ENCODE measurements at places on chromosomes 12 and 14. TPM values are rescaled to one million over a fixed set of nuclear protein-coding genes. Genes with fewer than 3 reads are reported as not detected.
A peak's percentile ranks its signal among the peaks of the same experiment; 100 is the strongest.

The CD4 gene
- 2.0 TPM for polyA plus RNA-seq

The PPHLN1 gene
- polyA plus RNA-seq = 103 TPM

The SIX4 gene
- 6.6 TPM for polyA plus RNA-seq

DNA sequence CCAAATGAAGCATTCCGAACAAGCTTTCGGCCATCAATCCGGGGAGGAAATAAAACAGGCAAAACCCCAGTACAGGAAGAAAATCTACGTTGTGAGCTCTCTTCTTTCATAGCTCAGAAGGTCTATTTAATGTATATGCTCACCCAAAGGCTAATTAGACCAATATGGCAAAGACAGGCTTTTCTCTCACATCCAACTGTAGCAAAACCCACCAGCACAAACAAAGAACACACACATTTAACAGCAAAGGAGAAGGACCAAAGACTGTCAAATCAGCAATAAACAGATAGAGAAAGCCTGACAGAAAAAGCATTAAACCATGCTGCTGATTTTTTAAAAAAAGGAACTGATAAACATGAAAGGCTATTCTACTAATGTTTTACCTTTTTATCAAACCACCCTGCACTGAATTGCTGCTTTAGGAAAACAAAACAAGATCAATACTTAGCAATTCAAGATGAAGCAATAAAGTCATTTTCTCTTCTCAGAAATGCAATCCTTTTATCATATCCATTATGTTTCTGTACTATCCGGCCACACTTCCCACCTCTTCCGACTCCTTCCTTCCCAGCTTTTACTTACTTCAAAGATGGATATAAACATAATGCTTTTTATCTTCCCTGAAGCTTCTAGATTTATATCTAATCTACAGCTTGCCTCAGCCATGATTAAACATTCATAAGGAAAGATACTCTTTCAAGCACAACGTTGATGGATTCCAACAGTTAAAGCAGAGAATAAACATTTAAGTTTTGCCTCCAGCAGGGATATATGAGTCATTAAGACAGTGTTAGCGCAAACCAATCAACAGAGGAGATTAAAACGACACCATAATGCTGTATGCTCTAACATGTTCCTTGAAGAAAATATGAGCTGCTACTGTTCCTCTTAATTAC, 74.6 kb upstream of the BBS10 start:
- no peak for DNase-seq

- no peak for DNase-seq
These were observed 112.7 kb upstream of the EGLN3 start for GRCh38 chr14:34063470-34064164.

- DNase-seq = no peak
These were observed 3.5 kb downstream of the SERPINA5 start for GRCh38 chr14:94584591-94585280.

DNA sequence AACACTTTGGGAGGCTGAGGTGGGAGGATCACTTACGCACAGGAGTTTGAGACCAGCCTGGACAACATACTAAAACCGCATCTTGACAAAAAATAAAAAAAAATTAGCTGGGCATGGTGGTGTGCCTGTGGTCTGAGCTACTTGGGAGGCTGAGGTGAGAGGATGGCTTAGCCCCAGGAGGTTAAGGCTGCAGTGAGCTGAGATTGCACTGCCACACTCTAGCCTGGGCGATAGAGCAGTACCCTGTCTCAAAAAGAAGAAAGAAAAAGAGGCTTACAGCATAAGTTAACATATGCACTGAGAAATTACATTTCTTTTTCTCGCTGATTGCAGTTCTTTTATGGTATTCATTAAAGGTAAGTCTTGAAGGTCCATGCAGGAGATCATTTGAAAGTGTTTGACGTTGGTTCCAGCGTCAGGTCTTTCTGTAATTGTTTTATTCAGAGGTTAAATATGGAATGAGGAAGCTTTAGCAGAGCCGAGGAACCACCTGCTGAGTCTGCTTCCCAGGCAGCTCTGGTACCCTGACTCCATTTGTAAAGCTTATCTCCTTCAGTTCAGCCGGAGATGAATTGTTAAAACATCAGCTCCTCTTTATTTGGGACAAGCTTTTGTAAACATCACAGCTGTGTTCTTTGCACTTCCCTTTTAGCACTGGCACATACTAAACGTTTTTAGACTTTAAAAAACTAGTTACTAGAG, 18.5 kb downstream of the SFSWAP start:
- peak; percentile 56 for DNase-seq

- DNase-seq = peak; percentile 52
These were observed 89.8 kb downstream of the CRADD start for GRCh38 chr12:93766796-93767523.

DNA sequence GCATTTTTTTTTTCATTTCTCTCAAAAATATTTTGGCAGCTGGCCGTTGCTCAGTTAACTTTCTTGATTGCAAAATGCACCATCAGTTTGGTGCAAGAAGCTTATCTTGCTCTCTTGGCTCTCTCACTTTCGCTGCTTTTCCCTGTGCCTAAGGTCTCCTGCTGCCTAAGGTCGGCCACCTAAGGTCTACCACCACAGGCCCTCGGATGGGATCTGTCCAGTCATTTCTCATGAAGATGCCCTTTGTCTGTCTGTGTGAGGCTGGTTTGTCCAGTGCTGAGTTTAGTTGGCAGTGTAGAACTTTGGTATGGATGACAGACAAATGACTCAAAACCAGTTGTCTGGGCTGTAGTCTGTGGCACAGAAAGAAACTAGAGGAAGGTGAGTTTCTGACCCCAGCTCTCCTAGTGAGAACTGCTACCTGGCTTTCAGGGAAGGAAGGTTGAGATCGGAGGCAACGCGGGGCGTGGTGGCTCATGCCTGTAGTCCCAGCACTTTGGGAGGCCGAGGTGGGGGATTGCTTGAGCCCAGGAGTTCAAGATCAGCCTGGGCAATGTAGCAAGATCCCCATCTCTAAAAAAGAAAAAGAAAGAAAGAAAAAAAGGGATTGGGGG, 2.6 kb downstream of the MLXIP start:
- DNase-seq = no peak

- no peak for DNase-seq
These were observed 15.8 kb downstream of the C1R start for GRCh38 chr12:7076493-7076892.

DNA sequence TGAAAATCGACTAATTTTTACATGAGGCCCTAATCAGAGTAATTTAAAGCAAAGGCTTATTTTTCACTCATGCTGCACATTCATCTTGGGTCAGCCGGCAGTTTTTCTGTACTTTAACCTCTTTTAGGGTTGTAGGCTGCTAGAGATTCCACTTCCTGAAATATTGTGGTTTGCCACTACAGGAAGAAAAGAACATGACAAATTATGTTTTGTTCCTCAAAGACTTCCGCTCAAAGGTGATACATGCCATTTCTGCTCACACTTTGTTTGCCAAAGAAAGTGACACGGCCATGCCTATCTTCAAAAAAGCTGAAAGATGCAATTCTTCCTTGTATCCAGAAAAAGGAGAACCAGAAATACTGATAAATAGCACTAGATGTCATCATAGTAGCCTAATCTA, 183.4 kb upstream of the PPFIA2 start:
- DNase-seq = no peak

- no peak for DNase-seq
These were observed 183.4 kb downstream of the KIF26A start for GRCh38 chr14:104321802-104322130.

- no peak for DNase-seq
These were observed 154.5 kb downstream of the EGLN3 start for GRCh38 chr14:33796356-33796755.

Measured in GM23338 (cell line).